ENCODE measurements at places on chromosomes 3 and 15. TPM values are rescaled to one million over a fixed set of nuclear protein-coding genes. Genes with fewer than 3 reads are reported as not detected.

The ACTC1 gene
- total RNA-seq = 94.3 TPM

The MEGF11 gene
- total RNA-seq = not detected

The CAMK2N2 gene
- not detected for total RNA-seq

The BTLA gene
- total RNA-seq = not detected

The SLC27A2 gene
- total RNA-seq = 0.46 TPM

The DUOXA2 gene
- not detected for total RNA-seq

The ITGA11 gene
- total RNA-seq = 1.5 TPM

The ST6GAL1 gene
- total RNA-seq = 11.1 TPM

The PAK6 gene
- 1.5 TPM for total RNA-seq

The PLD1 gene
- 3.9 TPM for total RNA-seq

The THRB gene
- 25.2 TPM for total RNA-seq

The C3orf18 gene
- 12.6 TPM for total RNA-seq

The IMPG2 gene
- total RNA-seq = 0.36 TPM

The SKOR1 gene
- total RNA-seq = 0.13 TPM

The MESP2 gene
- total RNA-seq = not detected

The WNT5A gene
- total RNA-seq = 2.0 TPM

The CFAP44 gene
- total RNA-seq = 0.40 TPM

The UBL7 gene
- total RNA-seq = 80.6 TPM

The CADM2 gene
- total RNA-seq = 4.4 TPM

The CCDC39 gene
- total RNA-seq = 1.0 TPM

The BFSP2 gene
- total RNA-seq = not detected

The GBE1 gene
- total RNA-seq = 319 TPM

The TRH gene
- not detected for total RNA-seq

The ARNT2 gene
- 23.5 TPM for total RNA-seq

The NDN gene
- total RNA-seq = 12.4 TPM

The C3orf52 gene
- 1.1 TPM for total RNA-seq

The STRIT1 gene
- 1,273 TPM for total RNA-seq

The ATP13A5 gene
- total RNA-seq = not detected

The FOXL2NB gene
- not detected for total RNA-seq

The TTC23 gene
- 6.1 TPM for total RNA-seq

The COLQ gene
- total RNA-seq = 4.7 TPM

The RBM15B gene
- total RNA-seq = 8.4 TPM

The NOX5 gene
- total RNA-seq = not detected

The SLC7A14 gene
- total RNA-seq = 0.02 TPM

The ANKUB1 gene
- total RNA-seq = not detected

The LRRC2 gene
- total RNA-seq = 97.0 TPM

The SEMA7A gene
- total RNA-seq = 2.7 TPM

The MOBP gene
- total RNA-seq = not detected

The RASGRP1 gene
- 0.85 TPM for total RNA-seq

The TRPM1 gene
- not detected for total RNA-seq

The EIF2B5 gene
- total RNA-seq = 51.2 TPM

The ABHD17C gene
- total RNA-seq = not detected
